ENCODE measurements at places on chromosomes 3 and 15.

DNA sequence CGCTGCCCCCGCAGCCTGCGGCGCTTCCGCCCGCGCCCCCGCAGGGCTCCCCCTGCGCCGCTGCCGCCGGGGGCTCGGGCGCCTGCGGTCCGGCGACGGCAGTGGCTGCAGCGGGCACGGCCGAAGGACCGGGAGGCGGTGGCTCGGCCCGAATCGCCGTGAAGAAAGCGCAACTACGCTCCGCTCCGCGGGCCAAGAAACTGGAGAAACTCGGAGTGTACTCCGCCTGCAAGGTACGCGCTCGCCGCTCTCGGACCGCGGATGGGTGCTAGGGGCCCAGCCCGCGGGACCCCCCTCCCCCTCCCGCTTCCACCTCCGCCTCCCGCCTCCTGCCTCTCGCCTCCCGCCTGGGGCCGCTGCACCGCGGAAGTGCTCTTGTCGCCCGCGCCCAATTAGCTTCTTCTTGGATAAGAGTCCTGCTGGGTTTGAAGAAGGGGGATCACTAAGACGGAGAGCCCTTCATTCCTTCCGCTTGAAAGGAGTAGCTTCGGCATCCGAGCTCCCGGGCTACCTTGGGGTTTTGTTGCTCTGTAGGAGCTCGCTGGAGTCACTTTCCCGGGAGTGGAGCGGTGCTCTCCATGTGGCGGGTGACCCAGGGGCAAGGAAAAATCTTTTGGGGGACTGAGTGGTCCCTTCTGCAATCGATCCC, 426 bp downstream of the KAT2B start:
- peak; percentile 78 for DNase-seq

- DNase-seq = no peak
Measured at GRCh38 chr3:150748684-150749047, 14.3 kb downstream of the SIAH2 start.

DNA sequence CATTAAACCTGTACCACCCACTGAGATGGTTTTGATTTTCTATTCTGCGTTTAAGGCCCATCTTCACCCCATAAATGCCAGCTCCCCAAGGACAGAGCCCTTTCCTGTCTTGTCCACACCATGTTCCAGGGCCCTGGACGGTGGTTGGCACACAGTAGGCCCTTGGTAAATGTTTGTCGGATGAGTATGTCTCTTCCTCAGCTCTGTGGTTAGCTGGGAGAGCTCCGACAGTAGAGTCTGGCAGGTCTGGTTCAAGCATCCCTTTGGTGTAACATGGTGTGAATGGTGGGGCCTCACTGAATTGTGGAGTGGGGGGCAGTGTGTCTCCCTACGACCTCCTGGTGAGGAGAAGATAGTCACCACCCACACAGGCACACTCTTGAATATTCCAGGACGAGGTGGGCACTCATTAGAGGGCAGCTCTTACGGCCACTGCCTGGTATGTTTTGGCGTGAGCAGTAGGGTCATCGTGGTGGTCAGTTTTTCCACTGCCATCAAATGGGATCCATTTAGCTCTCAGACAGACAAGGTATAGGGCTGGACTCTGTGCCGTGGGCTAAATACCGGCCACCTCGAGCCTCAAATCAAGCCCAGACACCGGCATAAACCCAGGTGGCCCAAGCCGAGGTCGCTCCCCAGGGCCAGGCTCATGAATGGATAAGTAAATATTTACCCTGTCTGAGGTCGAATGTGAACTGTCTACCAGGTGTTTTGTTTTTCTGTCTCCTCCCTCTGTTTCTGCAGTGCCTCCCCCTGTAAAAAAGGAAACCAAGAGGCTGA, 61.3 kb downstream of the SMAD3 start:
- no peak for DNase-seq

GRCh38 chr3:146115619-146116018, 45.4 kb downstream of the PLOD2 start:
- DNase-seq = no peak

- no peak for DNase-seq
Measured at GRCh38 chr15:39181940-39182339, 398.9 kb upstream of the THBS1 start.

GRCh38 chr15:88036154-88036839, 220.2 kb downstream of the NTRK3 start:
- no peak for DNase-seq

- no peak for DNase-seq
Measured at GRCh38 chr3:45112939-45113338, 33.2 kb downstream of the CDCP1 start.

GRCh38 chr3:197890693-197891092, 59.3 kb upstream of the RPL35A start:
- no peak for DNase-seq

DNA sequence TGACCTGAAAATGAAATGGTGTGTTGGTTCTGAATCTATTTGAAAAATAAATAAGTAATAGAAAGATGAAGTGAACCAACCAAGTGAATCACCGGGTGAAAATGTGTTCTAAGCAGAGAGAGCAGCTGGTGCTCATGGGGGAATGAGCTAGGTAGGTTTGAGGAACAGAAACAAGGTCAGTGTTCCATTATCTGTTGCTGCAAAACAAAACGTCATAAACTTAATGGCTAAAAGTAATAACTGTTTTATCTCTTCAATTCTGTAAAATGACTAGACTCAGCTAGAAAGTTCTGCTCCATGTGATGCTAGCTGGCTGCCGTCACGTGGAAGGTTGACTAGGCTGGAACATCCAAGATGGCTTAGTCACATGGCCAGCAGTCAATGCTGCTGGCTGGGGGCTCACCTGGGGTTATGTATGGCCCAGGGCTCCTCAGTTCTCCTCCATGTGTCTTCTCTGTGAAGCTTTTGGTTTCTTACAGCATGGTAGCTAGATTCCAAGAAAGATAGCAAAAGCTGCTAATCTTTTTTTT, 13.3 kb upstream of the SH3BP5 start:
- no peak for DNase-seq

Data from activated CD4-positive, alpha-beta memory T cell treated with anti-CD3 and anti-CD28 coated beads, Interleukin-2, amount 10 ng/mL, durations not matched to agents 7 days and 5 days (primary cell).